PC-9 (cell line): ENCODE measurements at places on chromosomes 3 and 15. TPM values are rescaled to one million over a fixed set of nuclear protein-coding genes. Genes with fewer than 3 reads are reported as not detected.

DNA sequence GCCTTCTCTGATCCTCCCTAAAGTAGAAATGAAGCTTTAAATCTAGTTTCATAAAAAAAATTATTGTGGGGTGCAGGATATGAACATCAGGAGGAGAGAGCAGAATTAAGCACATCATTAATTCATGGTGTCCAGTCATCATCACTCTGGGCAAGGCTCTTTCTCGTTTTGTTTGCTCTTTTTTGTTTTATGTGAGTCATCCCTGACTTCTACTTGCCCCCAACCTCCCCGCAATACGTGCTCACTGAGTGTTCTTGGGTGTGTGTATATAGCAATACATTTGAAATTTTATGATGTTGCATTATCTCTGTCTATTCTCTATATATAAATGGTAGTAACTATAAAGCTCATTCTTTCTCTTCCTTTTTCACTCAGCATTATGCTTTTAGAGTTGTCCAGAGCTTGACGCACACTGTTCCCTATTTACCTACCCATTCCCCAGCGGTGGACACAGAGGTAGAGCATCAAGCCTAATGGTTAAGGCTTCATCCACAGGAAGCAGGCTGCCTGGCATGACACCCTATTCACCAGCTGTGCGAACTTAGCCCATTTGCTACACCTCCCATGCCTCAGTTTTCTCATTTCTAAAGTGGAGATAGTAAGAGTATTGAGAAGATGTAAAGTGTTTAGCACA lies 72.3 kb downstream of the CD200R1L start:
- peaks cover 84% of the 10 kb centered on the region for H3K4me1 ChIP-seq
- peak overlapping the region; percentile 88 for H3K27ac ChIP-seq
- no peaks in the 10 kb centered on the region for H3K27me3 ChIP-seq
- H3K36me3 ChIP-seq = no peaks in the 10 kb centered on the region
- H3K4me3 ChIP-seq = no peak overlapping the region
- DNase-seq = peak; percentile 87

DNA sequence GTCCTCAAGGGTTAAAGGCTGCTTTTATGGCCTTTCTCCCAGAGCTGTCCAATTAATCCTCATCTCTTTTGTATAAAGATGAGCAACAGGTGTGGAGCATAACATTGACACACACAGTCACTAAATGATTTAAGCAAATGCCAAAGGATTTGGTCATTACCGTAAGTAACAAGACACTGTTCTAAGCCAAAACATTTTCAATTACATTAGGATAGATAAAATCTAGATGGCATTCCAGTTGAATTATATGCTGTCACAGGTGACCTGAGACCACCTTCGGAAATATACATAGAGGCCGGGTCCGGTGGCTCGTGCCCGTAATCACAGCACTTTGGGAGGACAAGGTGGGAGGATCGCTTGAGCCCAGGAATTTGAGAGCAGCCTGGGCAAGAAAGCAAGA lies 105.3 kb upstream of the UBE3A start:
- no peaks in the 10 kb centered on the region for H3K4me1 ChIP-seq
- H3K36me3 ChIP-seq = no peaks in the 10 kb centered on the region
- no peak for DNase-seq
- H3K27ac ChIP-seq = no peak overlapping the region

- no peaks in the 10 kb centered on the region for H3K4me1 ChIP-seq
- H3K36me3 ChIP-seq = no peaks in the 10 kb centered on the region
- no peak overlapping the region for H3K4me3 ChIP-seq
- no peak for DNase-seq
Measured at GRCh38 chr3:189622629-189623028, 8.6 kb upstream of the TP63 start.

GRCh38 chr15:80494351-80494751 lies 90.2 kb downstream of the ARNT2 start:
- H3K36me3 ChIP-seq = no peaks in the 10 kb centered on the region
- no peak for DNase-seq
- H3K27ac ChIP-seq = no peak overlapping the region
- H3K27me3 ChIP-seq = 0 out of 2 replicates have a peak, but pooled peaks cover 4% of the 10 kb centered on the region

DNA sequence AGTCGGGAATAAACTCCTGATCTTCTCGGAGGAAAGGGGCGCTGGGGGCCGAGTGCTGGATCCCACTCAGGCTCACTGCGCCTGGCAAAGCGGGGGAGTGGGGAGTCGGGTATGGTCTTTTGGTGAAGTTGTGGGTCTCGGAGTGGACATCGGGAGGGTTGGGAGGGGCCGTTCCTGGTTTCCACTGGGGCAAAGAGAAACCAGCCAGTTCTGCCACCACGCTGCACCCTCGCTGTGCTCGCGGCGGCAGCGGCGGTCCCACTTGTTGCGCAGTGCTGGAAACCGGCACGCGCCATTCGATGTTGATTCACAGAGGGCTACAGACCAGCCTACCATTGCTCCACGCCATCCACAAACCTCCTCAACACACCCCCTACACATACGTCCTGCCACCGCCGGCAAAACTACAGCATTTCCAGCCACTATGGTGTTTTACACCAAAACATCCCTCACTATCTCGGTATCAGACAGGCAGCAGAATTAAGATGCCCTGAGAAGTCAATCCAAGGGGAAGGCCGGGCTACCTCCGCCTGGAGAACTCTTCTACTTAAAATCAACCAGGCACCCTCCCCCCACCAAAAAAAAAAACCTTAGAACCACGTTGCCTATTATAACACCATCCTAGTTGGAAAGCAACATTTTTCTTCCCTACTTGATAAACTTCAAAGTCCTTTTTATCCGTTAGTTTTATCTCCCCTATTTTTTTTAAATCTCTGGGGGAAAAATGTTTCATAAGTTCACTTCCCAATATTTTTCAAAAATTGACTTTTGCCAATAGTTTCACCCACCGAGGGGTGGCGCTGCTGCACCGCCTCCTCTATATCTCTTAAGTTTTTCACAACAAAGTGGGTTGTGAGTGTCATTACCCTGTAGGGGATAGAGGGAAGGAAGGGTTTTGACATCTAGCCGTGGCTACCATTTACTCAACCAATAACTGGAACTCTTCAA lies 3.6 kb downstream of the BCL6 start:
- H3K4me1 ChIP-seq = peaks cover 46% of the 10 kb centered on the region
- H3K27me3 ChIP-seq = no peaks in the 10 kb centered on the region
- H3K4me3 ChIP-seq = peak overlapping the region; percentile 88

DNA sequence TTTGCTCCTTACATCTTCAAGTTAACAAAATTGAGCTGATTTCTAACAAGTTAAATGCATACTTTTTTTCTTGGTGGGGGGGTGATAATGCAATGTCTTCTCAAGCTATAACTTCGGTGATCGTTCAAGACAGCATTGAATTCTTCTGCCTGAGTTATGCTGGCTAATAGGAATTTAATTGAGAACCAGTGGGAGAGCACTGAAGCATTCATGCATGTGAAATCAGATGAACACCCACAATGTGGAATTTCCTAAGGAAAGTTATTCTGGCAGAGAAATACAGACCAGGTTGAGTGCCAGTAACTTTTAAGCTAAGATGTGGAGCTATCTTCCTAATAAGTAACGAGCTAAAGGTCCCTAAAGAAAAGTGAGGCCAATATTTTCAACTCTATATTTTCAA lies 3.0 kb downstream of the SPATA16 start:
- no peak overlapping the region for H3K27ac ChIP-seq
- H3K36me3 ChIP-seq = no peaks in the 10 kb centered on the region
- H3K27me3 ChIP-seq = no peaks in the 10 kb centered on the region
- no peaks in the 10 kb centered on the region for H3K4me1 ChIP-seq
- H3K4me3 ChIP-seq = no peak overlapping the region

DNA sequence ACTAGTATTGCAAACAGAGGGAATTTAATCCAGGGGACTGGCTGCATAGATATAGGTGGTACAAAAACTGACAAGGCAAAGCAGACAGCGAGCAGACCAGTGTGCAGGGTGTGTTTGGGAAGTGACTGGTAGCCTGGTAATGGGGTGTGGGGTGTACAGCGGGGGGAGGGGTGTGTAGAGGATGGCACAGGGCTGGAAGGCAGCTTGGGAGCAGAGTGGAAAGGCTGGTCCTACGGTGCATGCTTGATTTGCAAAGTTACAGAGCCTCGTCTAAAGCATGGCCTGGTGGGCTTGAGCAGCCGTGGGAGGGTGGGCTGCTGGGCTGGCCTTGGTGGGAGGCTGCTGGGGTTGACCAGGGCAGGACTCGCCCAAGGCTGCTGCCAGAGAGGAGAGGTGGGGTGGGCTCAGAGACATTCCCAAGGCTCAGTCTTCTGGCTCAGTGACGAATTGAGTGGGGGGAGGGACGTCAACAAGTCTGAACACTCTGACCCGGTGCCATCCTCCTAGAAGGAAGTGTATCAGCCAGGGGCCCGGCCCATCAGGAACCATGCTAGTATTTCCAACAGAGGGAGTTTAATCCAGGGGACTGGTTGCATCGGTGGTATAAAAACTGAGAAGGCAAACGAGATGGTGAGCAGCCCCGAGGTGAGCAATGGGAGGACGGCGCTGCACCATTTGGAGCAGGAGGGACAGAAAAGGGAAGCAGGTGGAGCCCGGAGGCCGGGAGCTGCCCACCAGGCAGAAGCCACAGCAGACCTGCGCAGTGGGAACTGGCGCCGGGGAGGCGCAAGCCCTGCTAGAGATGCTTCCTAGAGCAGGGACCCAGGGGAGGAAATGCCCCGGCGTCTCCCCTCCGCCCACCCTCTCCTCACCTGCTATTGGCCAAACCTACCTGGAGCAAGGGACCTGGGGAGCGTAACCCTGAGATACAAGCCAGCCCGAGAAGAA lies 29.2 kb downstream of the CPN2 start:
- H3K27me3 ChIP-seq = no peaks in the 10 kb centered on the region
- peak; percentile 75 for DNase-seq
- peaks cover 32% of the 10 kb centered on the region for H3K36me3 ChIP-seq
- H3K4me1 ChIP-seq = peaks cover 39% of the 10 kb centered on the region

GRCh38 chr3:171972871-171973348 lies 66.5 kb upstream of the FNDC3B start:
- no peak for DNase-seq
- H3K4me1 ChIP-seq = peaks cover 33% of the 10 kb centered on the region
- no peaks in the 10 kb centered on the region for H3K36me3 ChIP-seq
- no peak overlapping the region for H3K4me3 ChIP-seq
- no peak overlapping the region for H3K27ac ChIP-seq

- peak overlapping the region; percentile 36; the same call in 1 of the 2 replicates for H3K27ac ChIP-seq
- peaks cover 72% of the 10 kb centered on the region for H3K4me1 ChIP-seq
- no peak for DNase-seq
- H3K27me3 ChIP-seq = no peaks in the 10 kb centered on the region
Measured at GRCh38 chr3:58043933-58044332, 35.7 kb downstream of the FLNB start.

DNA sequence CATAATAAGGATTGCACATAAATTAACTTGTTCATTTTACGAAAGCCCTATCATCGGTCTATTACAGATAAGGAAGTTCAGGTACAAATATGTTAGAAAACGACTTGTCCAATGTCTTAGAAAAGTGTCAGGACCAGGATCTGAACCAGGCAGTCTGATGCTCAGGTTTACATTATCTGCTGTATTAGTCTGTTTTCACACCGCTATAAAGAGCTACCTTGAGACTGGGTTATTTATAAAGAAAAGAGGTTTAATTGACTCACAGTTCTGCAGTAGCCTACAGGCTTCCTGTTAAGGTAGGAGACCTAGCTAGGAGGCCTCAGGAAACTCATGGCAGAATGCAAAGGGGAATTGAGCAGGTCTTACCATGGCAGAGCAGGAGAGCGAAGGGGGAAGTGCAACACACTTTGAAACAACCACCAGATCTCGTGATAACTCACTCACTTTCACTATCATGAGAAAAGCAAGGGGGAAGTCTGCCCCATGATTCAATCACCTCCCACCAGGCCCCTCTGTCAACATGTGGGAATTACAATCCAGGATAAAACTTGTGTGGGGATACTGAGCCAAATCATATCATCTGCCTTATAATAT lies 45.8 kb upstream of the GOLIM4 start:
- H3K4me3 ChIP-seq = no peak overlapping the region

DNA sequence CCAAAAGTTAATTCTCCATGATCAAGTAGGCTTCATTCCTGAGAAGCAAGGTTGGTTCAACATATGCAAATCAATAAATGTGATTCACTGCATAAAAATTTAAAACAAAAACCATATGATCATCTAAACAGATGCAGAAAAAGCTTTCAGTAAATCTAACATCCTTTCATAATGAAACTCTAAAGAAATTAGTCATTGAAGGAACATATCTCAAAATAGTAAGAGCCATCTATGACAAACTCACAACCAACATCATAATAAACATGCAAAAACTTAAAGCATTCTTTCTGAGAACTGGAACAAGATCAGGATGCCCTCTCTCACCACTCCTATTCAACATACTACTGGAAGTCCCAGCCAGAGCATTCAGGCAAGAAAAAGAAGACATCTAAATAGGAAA lies 254.1 kb downstream of the AGBL1 start:
- no peak overlapping the region for H3K27ac ChIP-seq
- no peak for DNase-seq
- no peaks in the 10 kb centered on the region for H3K36me3 ChIP-seq
- H3K27me3 ChIP-seq = 0 out of 2 replicates have a peak, but pooled peaks cover 5% of the 10 kb centered on the region
- H3K4me3 ChIP-seq = no peak overlapping the region

- H3K4me3 ChIP-seq = no peak overlapping the region
- H3K27me3 ChIP-seq = no peaks in the 10 kb centered on the region
- H3K27ac ChIP-seq = no peak overlapping the region
- no peak for DNase-seq
- H3K4me1 ChIP-seq = no peaks in the 10 kb centered on the region
Measured at GRCh38 chr3:20480786-20481365, 294.9 kb upstream of the SGO1 start.

GRCh38 chr15:71916834-71917233 lies 106.5 kb downstream of the NR2E3 start:
- no peaks in the 10 kb centered on the region for H3K4me1 ChIP-seq
- no peak overlapping the region for H3K4me3 ChIP-seq
- no peaks in the 10 kb centered on the region for H3K27me3 ChIP-seq
- no peak overlapping the region for H3K27ac ChIP-seq
- no peaks in the 10 kb centered on the region for H3K36me3 ChIP-seq

- H3K27ac ChIP-seq = peak overlapping the region; percentile 84
- H3K4me3 ChIP-seq = peak overlapping the region; percentile 69; the same call in 1 of the 2 replicates
- no peak for DNase-seq
- 0 out of 2 replicates have a peak, but pooled peaks cover 16% of the 10 kb centered on the region for H3K36me3 ChIP-seq
Measured at GRCh38 chr3:150762662-150763121, 277 bp downstream of the SIAH2 start.

- peak overlapping the region; percentile 29; the same call in 1 of the 2 replicates for H3K4me3 ChIP-seq
- peak; percentile 40 for DNase-seq
- H3K36me3 ChIP-seq = no peaks in the 10 kb centered on the region
- H3K27ac ChIP-seq = no peak overlapping the region
Measured at GRCh38 chr15:41494190-41494921, 682 bp downstream of the ITPKA start.

TJP1 gene
- total RNA-seq = 152 and 159 TPM in 2 replicates

CD200R1 gene
- 0.20 and 0.63 TPM in 2 replicates for total RNA-seq

UROC1 gene
- not detected in 2 replicates for total RNA-seq

SMCO1 gene
- total RNA-seq = not detected in 2 replicates

HDC gene
- not detected in 2 replicates for total RNA-seq

PATL2 gene
- 0.61 and 2.0 TPM in 2 replicates for total RNA-seq
